ENCODE measurements at places on chromosomes 6 and 20.

- peak; percentile 66 for DNase-seq
Observed at GRCh38 chr6:33761922-33762629, 15.4 kb upstream of the IP6K3 start.

DNA sequence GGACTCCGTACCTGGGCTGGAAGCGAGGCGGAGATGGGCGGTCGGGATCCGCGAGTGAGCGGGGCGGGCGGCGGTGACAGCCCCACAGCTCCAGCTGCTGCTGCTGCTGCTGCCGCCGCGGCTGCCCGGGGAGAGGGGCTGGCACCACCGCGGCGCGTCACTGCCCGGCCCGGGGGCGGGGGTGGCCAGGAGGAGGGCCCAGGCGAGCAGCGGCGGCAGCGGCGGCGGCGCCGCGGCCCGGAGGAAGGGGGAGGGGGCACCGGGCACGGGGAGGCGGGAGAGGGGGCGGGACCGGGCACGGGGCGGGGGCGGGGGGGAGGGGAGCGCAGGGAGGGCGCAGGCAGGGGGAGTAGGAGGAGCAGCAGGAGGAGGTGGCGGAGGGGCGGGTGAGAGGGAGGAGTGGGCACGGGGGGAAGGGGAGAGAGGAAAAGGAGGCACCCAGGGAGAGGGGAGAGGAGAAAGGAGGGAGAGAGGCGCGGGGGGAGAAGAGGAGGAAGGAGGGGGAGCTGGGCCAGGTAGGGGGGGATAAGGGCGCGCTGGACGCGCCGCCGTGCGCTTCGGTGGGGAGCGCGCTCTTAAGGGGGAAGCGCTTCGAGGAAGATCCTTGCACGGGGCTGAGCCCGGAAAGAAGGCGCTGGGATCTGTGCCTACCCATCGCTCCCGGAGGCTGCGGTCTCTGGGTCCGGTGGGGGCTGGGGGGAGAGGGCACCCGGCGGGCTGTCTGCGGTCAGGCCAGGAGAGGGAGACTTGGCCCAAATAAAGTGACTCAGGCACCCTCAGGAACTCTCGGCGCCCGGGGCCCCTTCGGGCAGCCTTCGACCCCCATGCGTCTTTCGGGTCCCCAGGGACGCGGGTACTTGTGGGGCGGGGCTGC lies 101.5 kb downstream of the NOL4L start:
- peak; percentile 62 for DNase-seq

- no peak for DNase-seq
Observed at GRCh38 chr6:1255636-1256365, 56.1 kb upstream of the FOXQ1 start.

DNA sequence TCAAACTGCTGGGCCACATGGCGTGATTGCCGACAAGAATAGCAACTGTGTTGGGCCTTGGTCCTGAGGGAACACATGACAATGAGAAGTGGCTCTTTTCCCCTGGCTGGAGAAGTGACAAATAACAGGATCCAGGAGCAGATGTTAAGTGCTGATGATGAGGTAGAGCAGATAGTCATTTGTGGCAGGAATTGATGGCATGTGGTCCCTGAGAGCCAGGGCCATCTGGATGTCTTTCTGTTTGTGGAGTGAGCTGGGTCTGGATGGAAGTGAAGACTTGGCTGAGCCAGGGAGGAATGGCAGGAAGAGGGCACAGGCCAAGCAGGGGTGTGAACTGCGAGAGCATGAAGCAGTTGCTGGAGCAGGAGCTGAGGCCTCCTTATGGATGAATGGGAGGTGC lies 67.8 kb downstream of the SCAND1 start:
- no peak for DNase-seq

DNA sequence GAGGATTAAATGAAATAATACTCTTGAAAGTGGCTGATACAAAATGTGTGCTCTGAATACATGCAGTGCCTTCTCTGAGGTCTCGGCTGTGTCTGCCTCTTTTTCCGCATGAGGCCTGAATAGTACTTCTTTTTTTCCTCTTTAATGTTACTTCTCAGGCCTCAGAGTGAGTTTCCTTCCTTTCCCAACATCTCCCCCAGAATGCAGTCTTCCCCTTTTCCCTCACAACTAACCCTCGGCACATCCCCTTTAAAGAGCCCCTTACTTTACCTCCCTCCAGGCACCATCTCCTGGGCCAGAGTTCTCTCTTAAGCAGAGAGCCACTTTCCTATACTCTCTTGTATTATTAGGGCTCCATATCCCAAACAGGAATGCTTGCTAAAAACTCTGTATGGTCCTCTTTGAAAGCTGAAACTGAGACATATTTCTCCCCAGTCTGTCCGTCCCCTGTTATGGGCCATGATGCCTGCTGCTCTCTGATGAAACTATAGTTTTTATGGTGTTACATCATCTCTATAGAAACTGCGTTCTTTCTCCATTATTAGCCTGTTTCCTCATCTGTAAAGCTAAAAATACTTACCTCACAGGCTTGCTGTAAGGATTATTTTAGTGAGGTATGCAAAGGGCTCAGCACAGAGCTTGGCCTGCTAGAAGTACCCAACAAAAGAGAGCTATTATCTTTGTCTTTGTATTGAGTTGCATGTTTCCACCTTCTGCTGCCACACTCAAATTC lies 2.3 kb downstream of the PLAGL2 start:
- DNase-seq = no peak

- DNase-seq = no peak
Observed at GRCh38 chr6:127891731-127892326, 9.0 kb downstream of the THEMIS start.

DNA sequence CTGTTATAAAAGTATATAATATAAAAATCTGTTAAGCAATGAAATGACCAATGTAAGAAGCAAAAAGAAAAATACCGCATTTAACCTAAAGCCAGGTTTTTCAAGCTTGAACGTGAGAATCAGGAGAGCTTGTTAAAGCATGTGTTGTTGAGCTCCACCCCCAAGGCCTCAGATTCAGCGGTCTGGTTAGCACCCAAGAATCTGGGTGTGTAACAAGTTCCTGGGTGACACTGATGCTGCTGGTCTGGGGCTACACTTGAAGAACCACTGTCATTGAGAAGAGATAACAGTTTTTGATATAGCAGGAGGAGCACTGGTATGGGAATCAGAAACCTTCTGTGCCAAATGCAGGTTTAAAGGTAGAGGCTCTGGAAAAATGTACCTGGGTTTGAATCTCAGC lies 154.0 kb downstream of the ID4 start:
- no peak for DNase-seq

DNA sequence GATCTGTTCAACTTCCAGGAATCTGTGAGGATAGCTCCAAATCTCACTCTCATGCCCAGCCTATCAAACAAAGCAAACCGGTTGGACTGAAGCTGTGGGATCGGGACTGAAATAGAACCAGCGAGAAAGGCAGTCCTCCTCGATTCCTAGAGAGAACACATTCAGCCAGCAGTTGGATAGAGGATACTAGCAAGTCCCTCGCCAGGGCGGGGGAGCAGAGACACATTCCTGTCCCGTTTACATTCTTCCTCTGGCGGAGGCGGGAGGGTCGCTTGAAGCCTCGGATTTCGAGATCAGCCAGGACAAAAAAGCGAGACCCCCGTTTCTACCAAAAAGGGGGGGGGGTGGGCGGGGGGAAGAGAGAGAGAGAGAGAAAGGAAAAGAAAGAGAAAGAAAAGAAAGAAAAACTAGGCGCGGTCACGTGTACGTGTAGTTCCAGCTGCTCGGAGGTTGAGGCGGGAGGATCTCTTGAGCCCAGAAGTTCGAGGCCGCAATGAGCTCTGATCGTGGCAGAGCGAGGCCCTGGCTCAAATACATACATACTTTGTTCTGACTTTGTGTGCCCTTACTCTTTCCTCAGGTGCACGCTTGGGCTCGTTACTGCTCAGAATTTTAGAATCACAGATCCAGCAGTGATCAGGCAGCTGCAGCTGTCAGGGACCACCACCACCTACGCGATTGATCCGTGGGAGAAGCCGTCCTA lies 19.5 kb downstream of the ZNF311 start:
- DNase-seq = no peak

- DNase-seq = no peak
Observed at GRCh38 chr20:24746351-24746685, 202.8 kb upstream of the CST7 start.

- no peak for DNase-seq
Observed at GRCh38 chr20:46638134-46638897, 12.9 kb downstream of the SLC13A3 start.

DNA sequence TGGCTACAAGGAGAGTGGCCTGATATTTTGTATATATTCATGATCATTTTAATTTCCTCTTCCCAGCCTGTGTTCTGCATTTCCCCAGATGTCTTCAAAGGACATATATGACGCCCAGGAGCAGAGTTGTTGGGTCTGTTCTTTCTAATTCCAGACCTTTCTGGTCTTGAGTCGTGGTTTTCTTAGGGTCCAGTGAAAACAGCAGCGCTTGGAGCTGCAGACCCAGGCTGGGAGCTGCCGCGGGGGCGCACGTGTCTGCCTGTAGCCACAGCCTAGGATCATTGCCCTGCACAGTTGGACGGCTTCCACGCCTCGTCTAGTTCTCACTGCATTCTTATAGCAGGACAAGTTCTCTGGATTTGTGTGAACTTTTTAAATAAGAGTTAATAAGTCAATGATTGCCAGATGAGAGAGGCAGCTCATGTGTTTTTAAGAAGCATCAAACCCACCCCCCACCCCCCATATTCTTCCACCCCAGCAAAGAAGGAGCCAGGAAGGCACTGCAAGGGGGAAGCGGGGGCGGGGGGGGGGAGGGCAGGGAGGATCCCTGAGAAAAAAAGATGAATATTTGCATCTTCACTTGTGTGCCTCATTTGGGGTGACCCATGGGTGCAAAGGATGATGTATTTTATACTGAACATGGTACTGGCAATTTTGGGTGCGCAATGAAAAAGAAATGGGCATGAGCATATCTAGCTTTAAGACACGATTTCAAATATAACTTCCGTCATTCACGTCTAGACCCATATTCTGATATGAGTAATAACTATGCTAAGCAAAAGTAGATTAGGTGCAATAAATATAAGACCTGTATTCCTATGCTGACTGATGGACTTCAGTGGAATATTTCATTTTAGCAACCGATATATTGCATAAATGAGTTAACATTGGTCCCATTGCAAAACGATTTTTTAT lies 160.0 kb downstream of the TBXT start:
- DNase-seq = no peak

GRCh38 chr6:7532232-7532631 lies 9.2 kb upstream of the DSP start:
- DNase-seq = no peak

DNA sequence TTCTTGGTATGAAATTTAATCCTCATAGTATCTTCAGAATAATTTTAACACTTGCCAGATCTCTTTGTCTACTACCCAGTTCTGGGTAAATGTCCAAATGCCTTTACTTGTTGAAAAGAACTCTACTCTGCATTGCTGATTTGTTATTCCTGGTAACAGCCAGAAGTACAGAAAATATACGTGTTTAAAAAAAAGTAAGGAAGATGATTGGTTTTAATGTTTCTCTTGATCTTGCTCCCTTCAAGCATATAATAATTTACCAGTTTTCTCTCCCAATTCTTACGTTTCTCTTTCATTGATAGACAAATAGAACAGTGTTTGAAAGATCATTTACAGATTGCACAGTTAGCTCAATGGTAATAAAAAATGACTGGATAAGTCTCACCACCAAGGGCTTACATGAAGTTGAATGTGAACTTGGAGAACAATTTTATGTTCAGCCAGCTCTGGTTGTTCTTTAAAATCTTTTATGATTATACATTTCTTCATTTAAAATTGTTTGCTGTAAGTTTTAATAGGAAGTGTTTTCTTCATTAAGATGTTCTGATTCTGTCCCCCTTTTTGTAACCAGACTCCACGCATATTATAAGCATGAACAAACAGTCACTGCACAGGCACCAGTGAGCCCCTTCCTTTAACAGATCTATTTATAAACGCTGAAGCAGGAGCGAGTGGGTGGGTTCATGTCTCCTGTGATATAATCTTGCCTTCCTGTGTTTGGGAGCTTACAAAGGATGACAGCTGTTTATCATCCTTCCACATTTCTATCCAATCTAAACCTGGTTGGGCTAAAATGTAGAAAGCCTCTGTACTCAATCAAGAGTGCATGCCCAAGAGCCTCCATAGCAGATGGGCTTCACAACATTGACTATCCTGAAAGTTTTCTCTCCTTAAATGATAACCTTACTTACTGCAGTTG lies 299.5 kb downstream of the PRL start:
- DNase-seq = no peak

DNA sequence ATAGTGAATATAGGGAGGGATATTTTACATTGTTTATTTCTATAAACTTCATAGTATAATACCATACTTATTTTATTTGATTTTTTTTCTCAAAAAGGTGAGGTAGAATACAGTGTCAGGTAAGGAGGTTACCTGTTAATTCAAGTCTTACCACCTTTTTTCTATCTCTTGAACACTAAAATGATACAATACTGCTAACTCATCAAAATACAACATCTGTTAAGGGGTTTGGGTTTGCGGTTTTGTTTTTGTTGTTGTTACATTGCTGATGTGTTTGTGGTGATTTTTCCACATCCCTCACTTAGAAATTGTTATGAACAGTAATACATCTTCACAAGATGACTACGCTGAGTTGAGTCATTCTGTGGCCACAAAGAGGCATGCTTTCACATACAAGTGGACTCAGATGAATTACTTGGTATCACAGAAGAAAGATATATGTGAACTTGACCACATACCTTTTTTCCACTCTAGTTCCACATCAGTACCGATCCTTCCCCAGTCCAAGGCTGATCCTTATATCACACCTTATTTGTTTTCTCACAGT lies 139.4 kb upstream of the ID4 start:
- DNase-seq = no peak

DNA sequence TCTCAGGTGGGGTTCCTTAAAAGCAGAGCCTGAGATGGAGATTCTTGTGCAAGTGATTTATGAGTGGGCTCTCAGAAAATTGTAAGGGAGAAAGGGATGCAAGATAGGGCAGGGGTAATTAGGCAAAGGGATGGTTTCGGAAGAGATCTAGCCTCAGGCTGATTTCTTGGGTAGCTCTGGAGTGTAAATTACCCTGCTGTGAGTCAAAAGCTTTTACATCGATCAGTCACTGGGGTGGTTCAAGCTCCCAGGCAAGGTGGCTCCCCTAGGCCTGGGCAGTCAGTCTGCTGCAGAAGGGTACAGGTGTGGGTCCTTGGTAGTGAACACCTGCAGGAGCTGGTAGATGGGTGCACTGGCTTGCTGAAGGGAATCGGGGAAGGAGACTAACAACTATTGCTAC lies 11.1 kb upstream of the PM20D2 start:
- DNase-seq = no peak

DNA sequence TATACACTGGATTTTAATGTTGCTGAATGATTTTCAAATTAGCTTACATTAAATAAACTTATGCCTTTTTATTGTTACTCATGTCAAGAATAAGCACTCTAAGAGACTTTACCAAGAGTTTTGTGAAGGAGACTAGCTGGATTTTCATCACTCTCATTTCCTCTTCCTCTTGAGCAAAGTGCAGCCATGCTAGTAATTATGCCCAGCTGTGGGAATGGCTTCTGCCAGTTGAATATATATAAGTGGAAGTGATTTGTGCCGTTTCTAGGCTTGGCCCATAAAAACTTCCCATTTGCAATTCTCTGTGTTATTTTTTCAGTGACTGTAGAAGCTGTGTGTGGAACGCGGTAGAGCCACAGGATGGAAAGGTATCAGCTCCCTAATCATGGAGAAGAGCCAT lies 255.8 kb downstream of the HDGFL1 start:
- no peak for DNase-seq

Measured in GM20000 (cell line).